NCI-H510A treated with DMSO at 0.1 percent for 48 hours (cell line): ENCODE measurements at places on chromosomes 4 and X.

DNA sequence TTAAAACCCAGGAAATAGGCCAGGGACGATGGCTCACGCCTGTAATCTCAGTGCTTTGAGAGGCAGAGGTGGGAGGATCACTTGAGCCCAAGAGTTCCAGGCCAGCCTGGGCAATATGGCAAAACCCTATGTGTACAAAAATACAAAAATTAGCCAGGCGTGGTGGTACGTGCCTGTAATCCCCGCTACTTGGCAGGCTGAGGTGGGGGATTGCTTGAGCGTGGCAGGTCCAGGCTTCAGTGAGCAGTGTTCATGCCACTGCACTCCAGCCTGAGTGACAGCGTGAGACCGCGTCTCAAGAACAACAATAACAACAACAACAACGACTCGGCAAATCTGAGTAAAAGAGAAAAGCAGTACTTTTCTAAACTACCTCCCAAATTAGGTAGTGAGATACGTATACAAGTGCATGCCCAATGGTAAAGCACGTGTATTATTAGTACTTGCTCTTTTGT is 13.0 kb upstream of the NDUFC1 start:
- DNase-seq, result no peak

- DNase-seq, result peak; percentile 72
These were observed 68.8 kb upstream of the BCOR start for GRCh38 chrX:40166582-40166981.

GRCh38 chrX:69718102-69718501 is 102.2 kb downstream of the EDA start:
- no peak for DNase-seq

GRCh38 chrX:254630-255215 is 26.5 kb upstream of the PLCXD1 start:
- no peak for DNase-seq

DNA sequence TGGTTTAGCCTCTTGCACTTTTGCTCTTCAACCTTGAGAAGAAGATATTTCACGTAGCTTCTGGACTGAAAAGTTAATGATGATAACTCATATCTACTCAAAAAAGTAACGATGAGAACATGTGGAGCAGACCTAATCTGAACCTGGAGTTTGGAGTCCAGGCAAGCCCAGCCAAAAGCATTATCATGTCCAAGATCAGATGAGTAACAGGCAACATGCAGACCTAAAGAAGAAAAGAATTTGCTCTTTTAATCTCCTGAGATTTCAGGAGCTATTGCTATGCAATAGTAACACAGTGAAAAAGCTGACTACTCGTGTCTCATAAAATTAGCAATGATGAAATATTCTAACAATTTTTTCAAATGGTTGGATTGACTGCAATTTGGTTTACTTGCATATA is 21.8 kb upstream of the PPA2 start:
- no peak for DNase-seq

DNA sequence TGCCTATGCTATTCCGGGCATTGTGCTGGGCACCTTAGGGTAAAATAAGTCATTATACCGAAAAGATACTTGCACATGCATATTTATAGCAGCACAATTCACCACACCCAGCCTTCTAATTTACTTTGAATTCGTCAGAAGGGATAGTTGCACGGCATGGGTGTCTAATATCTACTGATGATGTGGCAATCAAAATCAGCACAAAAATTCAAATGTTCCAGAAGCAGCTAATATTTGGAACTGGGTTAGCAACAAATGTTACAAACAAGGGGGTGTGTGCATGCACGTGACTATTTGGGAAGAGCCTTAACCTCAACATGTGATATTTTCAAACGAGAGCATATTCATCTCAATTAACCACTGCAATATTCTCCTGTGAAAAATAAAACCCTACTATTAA is 79.7 kb upstream of the PRSS48 start:
- DNase-seq, result no peak

GRCh38 chr4:152246659-152247058 is 289.2 kb downstream of the FBXW7 start:
- DNase-seq, result no peak

GRCh38 chrX:101260435-101260834 is 30.7 kb downstream of the TAF7L start:
- DNase-seq, result no peak

GRCh38 chr4:41213625-41214135 is 662 bp downstream of the APBB2 start:
- DNase-seq, result no peak

GRCh38 chr4:46506876-46507275 is 116.9 kb upstream of the GABRA2 start:
- no peak for DNase-seq
